ENCODE measurements at places on chromosomes 5 and 9.

- peak; percentile 62 for DNase-seq
These were observed 253.4 kb downstream of the ARHGAP26 start for GRCh38 chr5:143023411-143024096.

- no peak for DNase-seq
These were observed 55.3 kb downstream of the TRPC7 start for GRCh38 chr5:136309932-136310598.

DNA sequence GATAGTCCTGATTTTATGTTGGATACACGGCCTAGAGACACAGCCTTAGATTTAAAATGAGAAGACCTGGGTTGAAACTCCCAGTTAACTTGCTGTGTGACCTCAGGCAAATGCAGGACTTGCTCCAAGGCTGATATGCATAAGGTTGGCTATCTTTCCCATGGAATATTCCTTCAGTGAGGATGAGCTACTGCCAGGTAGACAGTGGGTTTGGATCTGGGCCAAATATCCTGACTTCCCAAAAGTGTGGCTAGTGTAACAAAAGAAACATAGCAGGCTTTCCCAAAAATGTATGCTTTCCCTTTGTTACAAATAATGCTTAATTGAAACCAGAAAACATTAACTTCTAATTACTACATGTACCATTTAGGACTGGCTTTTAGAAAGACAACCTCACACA lies 697 bp upstream of the XPA start:
- no peak for DNase-seq

GRCh38 chr9:15423231-15423985 lies 732 bp downstream of the SNAPC3 start:
- no peak for DNase-seq

DNA sequence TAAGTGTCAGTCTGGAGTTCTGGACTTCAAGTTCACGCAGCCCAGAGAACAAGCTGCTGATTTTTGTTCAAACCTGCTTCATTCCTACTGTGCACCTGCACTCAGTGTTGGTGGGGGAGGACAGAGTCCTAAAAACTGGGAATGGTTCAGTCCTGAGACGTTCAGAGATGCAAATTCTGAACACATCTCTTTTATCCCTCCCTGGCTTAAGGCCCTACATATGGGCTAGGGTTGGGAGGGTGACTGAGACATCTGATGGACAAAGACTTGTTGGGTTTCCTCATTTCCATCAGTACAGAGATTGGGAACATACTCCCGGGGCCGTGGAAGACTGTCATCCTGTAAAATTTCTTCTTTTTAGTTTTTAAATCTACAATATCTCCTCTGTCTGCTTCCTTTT lies 83.0 kb upstream of the TTC23L start:
- no peak for DNase-seq

DNA sequence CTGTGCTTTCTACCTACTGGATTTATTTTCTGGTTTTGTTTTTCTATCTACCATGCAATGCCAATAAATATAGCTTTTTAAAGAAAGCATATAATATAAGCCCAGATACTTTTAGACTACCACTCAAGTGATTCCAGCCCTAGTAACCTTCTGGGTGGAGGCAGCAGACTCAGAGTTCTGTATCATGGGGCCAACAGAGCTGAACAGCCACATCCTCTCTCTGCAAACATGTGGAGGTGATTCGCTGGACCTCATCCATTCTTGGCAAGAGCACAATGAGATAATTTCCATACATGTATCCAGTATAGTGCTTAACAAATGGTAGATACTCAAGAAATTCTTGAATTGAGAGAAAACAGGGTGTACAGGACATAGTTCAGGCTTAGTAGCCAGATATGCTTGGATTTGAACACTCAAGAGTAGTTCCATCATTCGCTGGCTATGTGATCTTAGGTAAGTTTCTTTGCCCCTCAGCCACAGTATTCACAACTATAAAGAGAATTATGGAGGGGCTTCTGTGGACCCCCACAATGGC lies 124.5 kb downstream of the ASTN2 start:
- no peak for DNase-seq

DNA sequence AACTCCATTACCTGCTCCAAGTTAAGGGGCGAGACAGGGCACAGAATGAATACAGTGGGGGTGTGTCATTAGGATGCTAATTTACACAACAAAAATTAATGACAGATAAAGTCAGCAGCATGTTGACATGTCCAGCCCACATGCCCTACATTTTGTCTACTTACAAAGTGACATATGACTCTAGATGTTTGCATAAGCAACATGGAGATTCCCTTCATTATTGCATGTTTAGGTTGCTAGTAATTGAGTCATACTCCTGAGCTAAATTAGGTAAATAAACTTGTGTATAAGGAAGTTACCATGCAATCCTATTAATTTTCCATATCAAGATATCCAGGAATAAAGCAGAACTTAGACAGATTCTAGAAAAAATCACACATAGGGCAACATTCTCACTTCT lies 232.2 kb downstream of the PDE4D start:
- DNase-seq = no peak

- DNase-seq = no peak
These were observed 3.0 kb downstream of the NKX2-5 start for GRCh38 chr5:173231996-173232498.

DNA sequence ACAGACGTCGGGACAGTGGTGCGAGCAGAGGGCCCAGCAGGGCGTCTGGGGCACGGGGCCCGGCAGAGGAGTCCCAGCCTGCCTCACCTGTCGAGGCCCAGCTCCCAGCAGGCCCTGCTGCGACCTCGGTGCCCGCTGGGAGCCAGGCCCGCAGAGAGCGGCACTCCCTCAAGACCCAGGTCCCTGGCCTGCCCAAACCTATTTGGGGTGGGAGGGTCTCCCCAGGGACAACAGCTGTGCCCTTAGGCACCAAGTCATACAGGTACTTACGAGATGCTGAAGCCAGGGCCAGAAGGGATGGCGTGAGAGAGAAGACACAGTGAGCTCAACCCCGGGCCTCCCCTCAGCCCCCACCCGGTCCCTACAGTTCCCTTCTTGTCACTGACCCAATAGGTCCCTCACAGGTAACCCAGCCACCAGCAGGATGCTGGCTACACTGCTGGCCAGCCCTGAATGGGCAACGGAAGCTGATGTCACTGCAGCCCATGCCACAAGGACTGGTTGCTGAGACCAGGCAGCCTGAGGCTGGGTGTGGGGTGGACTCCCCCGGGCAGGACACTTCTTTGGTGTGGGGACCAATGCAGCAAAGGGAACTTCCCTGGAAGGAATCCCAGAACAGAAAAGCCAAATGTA lies 3.7 kb downstream of the NSMF start:
- peak; percentile 60 for DNase-seq

DNA sequence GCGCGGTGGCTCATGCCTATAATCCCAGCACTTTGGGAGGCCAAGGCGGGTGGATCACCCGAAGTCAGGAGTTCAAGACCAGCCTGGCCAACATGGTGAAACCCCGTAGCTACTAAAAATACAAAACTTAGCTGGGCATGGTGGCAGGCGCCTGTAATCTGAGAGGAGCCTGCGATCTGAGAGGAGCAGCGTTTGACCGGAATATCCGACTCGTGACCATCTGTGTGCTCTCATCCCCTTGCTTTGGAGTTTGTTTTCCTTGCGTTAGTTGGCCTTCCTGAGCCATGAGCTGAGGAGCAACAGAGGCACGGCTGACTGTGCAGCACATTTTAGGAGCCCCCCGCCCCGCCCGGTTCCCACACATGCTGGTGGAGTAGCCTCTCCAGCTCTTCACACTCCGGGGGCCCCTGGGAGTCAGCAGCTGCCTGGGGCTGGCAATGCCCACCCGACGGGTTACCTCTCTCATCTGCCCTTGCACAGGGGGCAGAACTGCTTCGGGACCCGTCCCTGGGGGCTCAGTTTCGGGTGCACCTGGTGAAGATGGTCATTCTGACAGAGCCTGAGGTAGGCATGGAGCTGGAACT lies 3.0 kb downstream of the ADAMTS13 start:
- no peak for DNase-seq
